ENCODE measurements at places on chromosomes 5 and 9.

- no peak for DNase-seq
These were observed 185.2 kb downstream of the IRX2 start for GRCh38 chr5:2566284-2566683.

DNA sequence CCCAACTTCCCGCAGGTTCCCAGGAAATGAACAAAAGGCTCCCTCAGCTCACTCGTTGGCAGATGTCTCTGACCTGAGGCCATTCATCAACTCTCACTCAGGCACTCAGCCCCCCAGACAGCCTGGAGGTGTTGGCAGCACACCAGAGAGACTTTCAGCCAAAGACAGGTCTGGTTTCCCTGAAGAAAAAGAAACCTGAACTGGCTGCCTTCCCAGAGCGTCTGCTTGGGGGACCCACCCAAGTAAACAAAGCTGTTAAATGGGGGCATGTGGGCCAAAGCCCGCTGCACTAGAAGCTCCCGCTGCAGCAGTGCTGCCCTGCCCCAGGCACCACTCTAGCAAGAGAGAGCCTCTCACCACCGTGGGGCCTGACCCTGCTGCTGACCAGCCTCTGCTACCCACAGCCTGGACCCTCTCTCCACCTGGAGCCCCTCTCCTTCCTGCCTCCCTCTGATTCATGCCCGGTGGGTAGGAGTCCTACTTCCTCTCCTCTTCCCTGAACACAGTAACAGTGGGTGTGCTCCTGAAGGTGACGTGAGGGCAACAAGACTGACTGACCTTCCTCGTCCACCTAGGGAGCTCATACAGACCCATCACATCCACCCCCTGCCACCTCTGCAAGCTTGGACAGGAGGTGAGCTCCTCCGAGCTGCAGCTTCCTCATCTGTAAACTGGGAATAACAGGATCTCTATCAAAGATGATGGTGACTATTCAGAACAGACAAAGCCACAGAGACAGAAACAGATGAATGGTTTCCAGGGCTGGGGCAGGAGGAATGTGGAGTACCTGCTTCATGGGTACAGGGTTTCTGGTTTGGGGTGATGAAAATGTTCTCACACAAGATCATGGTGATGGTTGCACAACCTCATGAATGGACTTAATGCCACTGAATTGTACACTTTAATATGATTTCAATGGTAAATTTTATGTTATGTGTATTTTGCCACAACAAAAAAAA is 31.0 kb upstream of the GABRP start:
- no peak for DNase-seq

- DNase-seq, result no peak
These were observed 70.4 kb downstream of the CEMIP2 start for GRCh38 chr9:71697882-71698281.

- no peak for DNase-seq
These were observed 208.1 kb downstream of the GNA14 start for GRCh38 chr9:77440057-77440456.

GRCh38 chr5:148075529-148075928 is 11.7 kb downstream of the SPINK5 start:
- DNase-seq, result no peak

- no peak for DNase-seq
These were observed 250.5 kb downstream of the NR2F1-AS1 start for GRCh38 chr5:93330506-93330905.

DNA sequence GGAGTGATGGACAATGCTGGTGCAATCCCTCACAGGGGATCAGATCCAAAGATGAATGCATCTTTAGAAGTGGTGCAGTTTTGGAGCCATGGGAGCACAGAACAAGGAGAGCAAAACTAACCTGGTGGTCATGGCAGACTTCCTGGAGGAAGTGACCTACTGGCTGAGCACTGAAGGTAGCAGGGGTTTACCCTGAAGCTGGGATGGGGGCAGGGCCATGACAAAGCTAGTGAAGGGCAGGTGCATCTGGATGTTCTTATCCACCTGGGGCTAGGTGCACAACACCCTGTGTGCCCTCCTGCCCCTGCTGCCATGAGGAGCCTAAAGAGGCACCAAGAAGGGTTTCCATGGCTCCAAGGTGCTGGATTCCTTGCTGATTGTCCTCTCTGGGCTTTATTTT is 11.5 kb upstream of the PITX1 start:
- no peak for DNase-seq

GRCh38 chr5:53099546-53099945 is 10.0 kb downstream of the MOCS2 start:
- no peak for DNase-seq

DNA sequence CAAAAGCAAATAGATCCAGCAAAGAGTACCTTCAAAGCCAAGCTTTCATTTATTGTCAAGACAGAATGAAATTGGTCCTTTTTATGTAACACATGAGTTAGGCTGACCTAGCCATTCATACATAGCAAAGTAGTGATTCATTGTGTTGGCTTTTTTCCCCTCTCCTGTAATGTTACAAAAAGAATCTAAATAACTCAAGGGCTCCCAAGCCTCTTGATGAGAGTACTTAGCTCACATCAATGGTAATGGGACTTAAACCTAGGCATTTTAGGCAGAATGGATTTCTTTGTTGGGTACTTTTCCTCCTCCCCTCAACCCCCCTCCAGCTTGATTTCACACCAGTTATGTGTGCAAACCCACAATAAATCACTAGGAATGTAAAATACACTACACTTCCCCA is 123.7 kb downstream of the EBF1 start:
- no peak for DNase-seq

- no peak for DNase-seq
These were observed 44.8 kb downstream of the SNCAIP start for GRCh38 chr5:122356855-122357254.

- no peak for DNase-seq
These were observed 144.6 kb upstream of the MRPS30 start for GRCh38 chr5:44663991-44664710.

DNA sequence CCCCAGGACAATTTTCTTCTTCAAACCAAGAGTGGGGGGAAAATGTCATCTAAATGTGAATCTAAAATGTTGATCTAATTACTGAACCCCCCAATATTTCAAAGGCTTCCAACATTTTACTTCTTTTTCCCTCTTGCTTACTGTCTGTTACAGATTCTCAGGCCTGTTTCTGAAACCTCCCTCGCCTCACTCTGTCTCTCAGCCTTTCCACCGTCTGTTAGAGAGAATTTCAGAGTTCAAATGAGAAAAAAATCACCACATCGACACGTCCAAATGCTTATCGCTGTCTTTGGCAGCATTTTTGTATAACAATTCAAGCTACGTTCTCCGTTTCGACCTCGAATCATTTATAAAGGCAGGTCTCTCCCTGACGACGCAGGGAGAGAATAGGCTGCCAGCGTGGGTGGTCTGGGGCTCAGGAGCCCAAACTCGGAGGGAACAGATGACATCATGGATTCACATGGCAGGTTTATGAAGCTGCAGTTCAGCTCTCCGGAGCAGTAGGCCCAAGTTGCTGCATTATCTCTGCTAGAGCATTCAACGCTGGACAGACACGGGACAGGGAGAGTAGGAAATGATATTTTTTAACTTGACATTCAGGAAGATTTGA is 139.8 kb downstream of the GAS1 start:
- no peak for DNase-seq

DNA sequence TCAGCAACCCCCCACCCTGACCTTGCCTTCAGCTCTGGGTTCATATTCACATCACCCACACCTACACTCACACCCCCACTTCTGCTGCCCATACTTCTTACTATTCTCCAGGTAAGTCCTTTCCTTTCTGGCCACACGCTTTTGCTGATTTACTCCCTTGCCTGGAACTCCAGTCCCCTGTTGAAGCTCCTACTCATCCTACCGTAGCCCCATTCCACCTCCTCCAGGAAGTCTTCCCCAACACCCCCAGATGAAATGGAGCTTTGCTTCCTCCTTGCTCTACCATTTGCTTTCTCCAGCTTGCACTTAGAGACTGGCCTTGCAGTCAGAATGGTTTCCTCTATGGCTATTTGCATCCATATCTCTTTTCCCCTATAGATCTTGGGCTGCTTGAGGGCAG is 182.3 kb downstream of the MELK start:
- no peak for DNase-seq

- no peak for DNase-seq
These were observed 3.8 kb downstream of the MRPL22 start for GRCh38 chr5:154944716-154945115.

GRCh38 chr9:93645149-93645889 is 68.9 kb downstream of the PHF2 start:
- no peak for DNase-seq

GRCh38 chr9:5466005-5466404 is 15.7 kb downstream of the CD274 start:
- DNase-seq, result no peak

DNA sequence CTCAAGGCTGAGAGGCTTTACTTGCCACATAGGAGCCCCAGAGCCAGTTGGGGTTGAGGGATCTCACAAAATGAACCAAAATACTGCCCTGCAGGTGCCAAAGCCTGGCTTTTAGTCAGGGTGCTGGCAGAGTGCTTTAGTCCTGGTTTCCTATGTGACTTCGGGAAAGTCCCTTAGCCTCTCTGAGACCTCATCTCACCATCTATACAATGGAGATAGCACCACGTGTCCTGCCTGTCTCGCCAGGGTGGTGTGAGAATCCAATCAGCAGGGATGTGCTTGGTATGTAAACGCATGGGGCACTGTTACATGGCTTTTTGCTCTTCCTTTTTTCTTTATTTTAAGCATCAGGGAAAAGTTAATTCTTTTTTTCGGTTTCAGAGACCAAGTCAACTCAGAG is 68.3 kb downstream of the SHB start:
- DNase-seq, result no peak

- no peak for DNase-seq
These were observed 177.3 kb downstream of the CD180 start for GRCh38 chr5:67019065-67019845.

DNA sequence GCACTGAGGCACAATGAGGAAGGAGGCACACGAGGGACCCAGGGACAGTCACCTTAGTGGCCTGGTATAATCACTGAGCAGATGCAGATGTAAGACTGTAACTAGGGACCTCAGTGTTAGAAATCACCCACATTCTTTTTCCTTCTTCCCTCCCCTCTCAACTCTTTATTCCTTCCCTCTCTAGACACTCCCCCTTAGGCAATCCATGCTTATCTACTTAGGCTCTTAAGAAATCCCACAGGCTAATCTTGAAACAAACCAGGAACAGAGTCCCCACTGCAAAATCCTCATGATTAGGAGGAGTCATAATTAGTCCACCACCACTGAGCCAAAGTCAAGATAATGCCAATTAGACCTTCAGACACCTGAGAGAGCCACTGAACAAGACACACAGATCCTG is 84.7 kb downstream of the ELAVL2 start:
- DNase-seq, result no peak

- DNase-seq, result no peak
These were observed 314.7 kb downstream of the ENC1 start for GRCh38 chr5:74325866-74326265.

GRCh38 chr5:10652151-10652550 is 88.3 kb downstream of the ANKRD33B start:
- DNase-seq, result no peak

DNA sequence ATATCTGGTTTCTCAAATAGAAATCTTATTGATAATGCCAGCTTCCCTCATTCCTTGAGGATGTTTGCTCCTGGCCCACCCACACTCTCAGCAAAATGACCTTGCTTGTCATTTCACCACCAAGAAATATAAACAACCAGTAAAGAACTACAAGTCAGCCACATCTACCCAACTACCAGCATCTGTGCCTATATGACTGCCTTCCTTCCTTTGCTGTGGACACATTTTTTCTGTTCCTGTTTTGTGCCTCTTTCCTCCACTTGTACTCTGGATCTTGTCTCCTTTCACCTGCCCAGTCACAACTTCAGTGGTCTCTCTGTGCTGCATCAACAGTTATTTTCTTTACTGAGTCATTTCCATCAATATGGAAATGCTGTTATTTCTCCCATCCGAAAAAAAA is 20.3 kb downstream of the KIF2A start:
- no peak for DNase-seq

GRCh38 chr9:125884218-125884595 is 137.0 kb downstream of the PBX3 start:
- no peak for DNase-seq

GRCh38 chr9:119333507-119334229 is 35.6 kb downstream of the BRINP1 start:
- no peak for DNase-seq

DNA sequence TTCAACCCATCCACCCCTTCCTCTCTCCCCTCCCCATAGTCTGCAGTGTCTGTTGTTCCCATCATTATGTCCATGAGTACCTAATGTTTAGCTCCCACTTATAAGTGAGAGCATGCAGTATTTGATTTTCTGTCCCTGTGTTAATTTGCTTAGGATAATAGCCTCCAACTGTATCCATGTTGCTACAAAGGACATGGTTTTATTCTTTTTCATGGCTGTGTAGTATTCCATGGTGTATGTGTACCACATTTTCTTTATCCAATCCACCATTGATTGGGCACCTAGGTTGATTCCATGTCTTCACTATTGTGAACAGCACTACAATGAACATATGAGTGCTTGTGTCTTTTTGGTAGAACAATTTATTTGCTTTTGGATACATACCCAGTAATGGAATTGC is 187.1 kb downstream of the PCSK5 start:
- no peak for DNase-seq

DNA sequence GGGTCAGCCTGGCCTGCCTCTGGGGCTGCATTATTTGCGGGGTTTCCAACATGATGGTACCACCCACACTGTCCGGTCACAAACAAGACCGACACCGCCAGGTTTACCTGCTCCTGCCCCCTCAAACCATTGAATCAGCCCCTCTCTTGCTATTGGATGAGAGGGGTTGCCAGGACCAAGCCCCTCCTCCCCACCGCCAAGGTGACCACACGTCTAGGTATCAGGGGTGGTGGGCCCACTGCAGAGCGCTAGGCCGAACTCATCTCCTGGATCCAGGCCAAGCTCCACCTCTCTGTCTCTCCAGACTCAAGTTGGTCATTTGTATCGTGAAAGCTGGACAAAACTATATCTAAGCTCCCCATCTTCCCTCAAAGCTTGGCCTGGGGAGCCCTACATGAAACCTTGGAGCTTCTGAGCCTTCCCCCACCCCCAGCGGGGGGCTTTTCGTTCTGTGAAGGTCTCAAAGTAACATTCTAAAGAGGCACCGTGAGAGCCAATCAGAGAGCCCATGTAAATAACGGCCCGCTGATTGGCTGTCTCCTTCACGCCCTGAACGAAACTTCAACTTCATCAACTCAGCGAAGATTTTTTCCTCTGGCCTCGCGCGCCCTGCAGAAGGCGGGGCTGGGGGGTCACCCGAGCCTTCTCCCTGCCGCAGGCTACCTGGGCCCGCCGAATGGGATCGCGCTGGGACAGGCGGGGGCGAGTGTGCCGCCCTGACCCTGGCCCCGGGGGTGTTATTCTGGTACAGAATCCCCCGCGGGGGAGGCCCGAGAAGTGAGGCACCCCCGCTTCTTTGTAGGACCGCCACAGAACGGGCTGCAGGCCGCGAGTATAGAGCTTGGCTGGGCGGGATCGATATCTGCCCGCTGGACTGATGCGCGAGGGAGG is 49.6 kb upstream of the PSD2 start:
- no peak for DNase-seq

DNA sequence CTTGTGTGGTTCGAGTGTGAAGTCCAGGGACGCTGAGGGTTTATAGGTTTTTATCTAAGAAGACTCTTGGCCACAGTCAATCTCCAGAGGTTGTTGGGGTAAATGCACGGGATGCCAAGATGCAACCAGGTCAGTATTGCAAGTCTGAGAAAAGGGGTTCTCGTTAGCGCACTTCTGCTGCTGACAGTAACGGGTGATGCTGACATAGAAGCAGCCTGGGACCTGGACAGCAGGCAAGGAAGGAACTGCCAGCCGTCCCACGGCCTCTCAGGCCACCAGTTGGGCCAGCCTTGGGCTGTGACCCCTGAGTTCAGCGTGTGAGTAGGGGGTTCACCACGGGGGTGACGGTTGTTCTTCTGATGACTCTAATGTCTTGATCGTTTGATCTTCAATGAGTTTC is 39.0 kb downstream of the TENT4A start:
- no peak for DNase-seq

Data from activated CD8-positive, alpha-beta memory T cell treated with anti-CD3 and anti-CD28 coated beads for 4 hours (primary cell).